Activated CD4-positive, alpha-beta memory T cell treated with anti-CD3 and anti-CD28 coated beads, Interleukin-2, amount 10 ng/mL, durations not matched to agents 7 days and 5 days (primary cell): ENCODE measurements at places on chromosomes 7 and 10. TPM values are rescaled to one million over a fixed set of nuclear protein-coding genes. Genes with fewer than 3 reads are reported as not detected.

- H3K36me3 ChIP-seq: no peaks in the 10 kb centered on the region
- peak; percentile 38 for DNase-seq
- peaks cover 18% of the 10 kb centered on the region for H3K4me1 ChIP-seq
- no peaks in the 10 kb centered on the region for H3K27me3 ChIP-seq
- H3K4me3 ChIP-seq: no peak overlapping the region
- peak overlapping the region; percentile 40 for H3K27ac ChIP-seq
These were observed 4.2 kb upstream of the ACSL5 start for GRCh38 chr10:112369495-112370423.

DNA sequence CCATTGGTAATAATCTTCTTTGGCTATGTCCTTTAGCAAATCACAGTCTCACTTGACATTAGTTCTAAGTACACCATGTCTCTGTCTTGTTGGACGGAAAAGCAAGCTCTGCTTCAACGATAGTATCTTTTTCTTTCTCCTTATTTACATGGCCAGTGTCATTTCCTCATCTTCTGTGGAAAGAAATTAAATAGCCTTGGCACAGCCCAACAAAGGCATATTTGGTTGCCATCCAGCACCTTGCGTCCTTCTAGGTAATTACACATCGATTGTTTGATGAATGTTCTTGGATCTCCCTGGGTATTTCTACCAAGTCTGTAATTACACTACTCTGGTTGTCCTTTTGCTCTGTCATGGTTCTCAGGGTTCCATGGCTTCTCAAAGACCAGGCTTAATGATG lies 183.1 kb downstream of the CHN2 start:
- no peaks in the 10 kb centered on the region for H3K27me3 ChIP-seq
- H3K27ac ChIP-seq: no peak overlapping the region

DNA sequence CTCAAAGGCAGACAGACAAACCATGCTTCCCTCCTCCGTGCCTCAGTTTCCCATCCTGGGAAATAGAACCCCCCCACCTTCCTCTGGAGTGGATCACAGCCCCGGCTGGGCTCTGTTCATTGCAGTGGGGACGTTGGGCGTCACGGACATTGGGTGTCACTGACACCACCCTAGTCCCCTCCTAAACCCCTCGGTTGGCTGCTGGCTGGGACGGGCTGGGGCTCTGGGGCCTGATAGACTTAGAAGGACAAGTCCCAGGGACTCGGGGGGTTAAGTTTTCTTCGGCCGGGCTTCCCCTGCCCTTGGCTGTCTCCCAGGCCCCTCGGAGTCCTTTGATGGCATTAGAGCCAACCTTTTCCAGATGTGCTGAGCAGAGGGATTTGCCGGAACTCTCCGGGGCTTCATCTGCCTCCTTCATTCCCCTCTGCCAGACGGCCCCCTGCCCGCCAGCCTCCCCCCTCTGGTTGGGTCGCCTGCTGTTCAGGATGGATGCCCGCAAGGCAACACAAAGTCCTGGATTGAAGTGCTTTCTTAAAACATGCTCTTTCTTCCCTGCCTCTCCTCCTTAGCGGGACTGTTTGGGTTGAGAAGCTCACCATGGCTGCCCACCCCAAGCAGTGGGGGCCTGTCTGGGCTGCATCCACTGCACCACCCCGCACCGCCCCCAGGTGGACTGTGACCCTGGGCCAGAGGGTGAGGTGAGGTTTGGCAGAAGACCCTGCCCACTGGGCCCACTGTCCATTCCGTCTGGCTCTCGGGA lies 73.0 kb downstream of the COL26A1 start:
- H3K36me3 ChIP-seq: no peaks in the 10 kb centered on the region
- H3K4me3 ChIP-seq: no peak overlapping the region
- H3K4me1 ChIP-seq: no peaks in the 10 kb centered on the region
- no peak overlapping the region for H3K27ac ChIP-seq
- peaks cover 9% of the 10 kb centered on the region for H3K27me3 ChIP-seq

GRCh38 chr10:103086261-103086660 lies 106.8 kb downstream of the NT5C2 start:
- no peak for DNase-seq
- no peaks in the 10 kb centered on the region for H3K27me3 ChIP-seq
- peaks cover 53% of the 10 kb centered on the region for H3K36me3 ChIP-seq
- H3K4me3 ChIP-seq: no peak overlapping the region
- H3K4me1 ChIP-seq: peaks cover under 1% of the 10 kb centered on the region

Gene MMD2
- total RNA-seq: not detected

GRCh38 chr10:118752409-118752808 lies 2.4 kb downstream of the CACUL1 start:
- H3K36me3 ChIP-seq: peaks cover 10% of the 10 kb centered on the region
- peaks cover 27% of the 10 kb centered on the region for H3K4me1 ChIP-seq
- H3K4me3 ChIP-seq: peak overlapping the region; percentile 6
- H3K27me3 ChIP-seq: peaks cover 6% of the 10 kb centered on the region
- DNase-seq: no peak

GRCh38 chr10:109386101-109386500 lies 537.2 kb downstream of the XPNPEP1 start:
- no peak overlapping the region for H3K4me3 ChIP-seq
- H3K36me3 ChIP-seq: no peaks in the 10 kb centered on the region
- H3K27me3 ChIP-seq: no peaks in the 10 kb centered on the region
- H3K4me1 ChIP-seq: no peaks in the 10 kb centered on the region

GRCh38 chr7:107890493-107890961 lies 456 bp upstream of the DLD start:
- H3K4me1 ChIP-seq: peaks cover 43% of the 10 kb centered on the region
- no peaks in the 10 kb centered on the region for H3K27me3 ChIP-seq
- peak overlapping the region; percentile 91 for H3K27ac ChIP-seq

DNA sequence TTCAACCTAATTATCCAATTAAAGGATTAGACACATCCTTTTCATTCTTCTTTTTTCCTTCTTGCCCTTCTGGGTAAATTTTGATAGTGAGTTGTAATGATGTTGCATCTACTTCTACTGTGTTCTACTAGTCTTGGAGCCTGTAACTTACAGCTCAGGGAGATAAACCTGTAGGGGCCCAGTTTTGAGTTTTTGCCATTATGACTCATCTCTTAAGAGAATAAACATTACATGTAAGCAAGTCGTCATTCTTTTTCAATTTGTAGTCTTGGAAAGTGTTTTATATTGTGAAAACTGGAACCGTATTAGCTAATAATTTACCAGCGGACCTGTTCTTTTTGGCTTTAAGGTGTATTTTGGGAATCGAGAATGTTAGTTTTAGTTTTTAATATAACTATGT lies 89.7 kb upstream of the RPA3 start:
- H3K4me1 ChIP-seq: no peaks in the 10 kb centered on the region
- no peak for DNase-seq
- H3K27ac ChIP-seq: no peak overlapping the region
- peaks cover 4% of the 10 kb centered on the region for H3K36me3 ChIP-seq
- H3K4me3 ChIP-seq: no peak overlapping the region

Gene HOXA2
- total RNA-seq: not detected

DNA sequence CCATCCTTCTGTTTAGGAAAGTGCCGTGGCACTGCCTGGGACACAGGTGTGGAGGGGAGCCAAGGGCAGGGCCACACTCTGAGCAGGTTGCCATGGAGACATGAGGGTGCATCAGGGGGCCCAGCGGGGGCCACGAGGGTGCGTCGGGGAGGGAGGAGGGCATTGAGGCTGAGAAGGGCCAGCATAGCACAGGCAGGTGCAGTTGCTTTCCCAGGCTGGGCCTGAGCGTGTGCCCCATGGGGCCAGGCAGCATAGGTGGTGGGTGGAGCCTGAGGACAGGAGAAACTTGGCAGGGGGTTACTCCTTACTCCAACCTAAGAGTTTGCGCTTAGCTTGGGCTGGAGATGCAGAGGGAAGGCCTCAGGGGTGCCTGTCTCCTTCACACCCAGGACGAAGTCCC lies 15.2 kb downstream of the YKT6 start:
- no peak for DNase-seq
- H3K27ac ChIP-seq: no peak overlapping the region

GRCh38 chr7:156903232-156903909 lies 10.4 kb upstream of the LMBR1 start:
- peaks cover 8% of the 10 kb centered on the region for H3K4me1 ChIP-seq
- DNase-seq: no peak
- H3K36me3 ChIP-seq: no peaks in the 10 kb centered on the region
- no peak overlapping the region for H3K4me3 ChIP-seq
- H3K27me3 ChIP-seq: peaks cover 11% of the 10 kb centered on the region
- H3K27ac ChIP-seq: peak overlapping the region; percentile 42

Gene TWIST1
- total RNA-seq: 2.3 TPM

Gene TMEM270
- not detected for total RNA-seq

DNA sequence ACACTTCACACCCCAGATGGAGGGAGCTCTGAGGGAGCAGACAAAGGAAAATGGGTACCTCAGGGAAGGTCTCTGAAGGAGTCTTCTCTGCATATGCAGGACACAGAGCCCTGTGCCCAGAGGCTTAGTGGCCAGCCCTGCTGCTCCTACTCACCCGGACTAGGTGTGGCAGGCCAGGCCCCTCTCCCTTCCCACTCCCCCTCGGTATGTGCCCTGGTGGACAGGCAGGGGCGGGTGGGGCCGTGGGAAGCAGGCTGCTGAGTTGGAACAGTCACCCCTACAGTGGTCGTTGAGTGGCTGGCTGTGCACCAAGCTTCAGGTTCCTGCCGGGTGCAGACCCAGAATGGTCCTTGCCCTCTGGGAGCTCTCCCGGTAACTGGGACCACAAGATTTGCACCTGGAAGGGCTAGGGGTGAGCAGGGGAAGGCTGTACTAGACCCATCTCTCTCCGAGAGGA lies 68.6 kb downstream of the ZMIZ1 start:
- H3K27me3 ChIP-seq: no peaks in the 10 kb centered on the region
- H3K36me3 ChIP-seq: peaks cover 5% of the 10 kb centered on the region
- DNase-seq: no peak
- H3K27ac ChIP-seq: peak overlapping the region; percentile 82
- peaks cover 36% of the 10 kb centered on the region for H3K4me1 ChIP-seq
- peak overlapping the region; percentile 68 for H3K4me3 ChIP-seq

Gene CNNM1
- 0.08 TPM for total RNA-seq

DNA sequence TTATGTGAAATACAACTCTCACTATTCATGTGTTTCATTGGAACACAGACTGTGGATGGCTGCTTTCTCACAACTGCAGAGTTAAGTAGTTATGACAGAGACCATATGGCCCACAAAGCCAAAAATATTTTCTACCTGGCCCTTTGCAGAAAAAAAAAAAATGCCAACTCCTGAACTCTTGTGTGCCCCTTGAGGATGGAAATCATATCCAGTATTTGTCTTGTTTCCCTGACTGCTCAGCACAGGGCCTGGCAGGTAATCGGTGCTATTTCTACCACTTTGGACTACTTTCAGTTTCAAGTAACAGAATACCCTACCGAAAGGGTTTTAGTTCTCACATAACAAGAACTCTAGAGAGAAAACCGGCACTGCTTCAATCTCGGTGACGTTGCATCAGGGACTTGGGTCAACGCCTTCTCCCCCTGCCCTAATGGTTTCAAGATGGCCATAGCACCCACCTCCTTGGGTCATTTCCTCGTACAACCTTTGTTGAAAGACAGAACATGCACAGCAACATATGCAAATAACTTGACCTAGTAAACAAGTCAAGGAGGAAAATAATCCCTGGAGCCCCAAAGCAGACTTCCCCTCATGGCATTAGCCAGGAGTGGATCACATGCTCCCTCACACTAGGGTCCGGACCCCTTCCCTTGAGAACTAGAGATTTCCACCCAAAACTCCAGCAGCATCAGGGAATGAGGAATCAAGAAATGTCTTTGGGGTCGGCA lies 11.8 kb upstream of the GPNMB start:
- H3K4me3 ChIP-seq: no peak overlapping the region
- no peaks in the 10 kb centered on the region for H3K27me3 ChIP-seq
- H3K27ac ChIP-seq: no peak overlapping the region

DNA sequence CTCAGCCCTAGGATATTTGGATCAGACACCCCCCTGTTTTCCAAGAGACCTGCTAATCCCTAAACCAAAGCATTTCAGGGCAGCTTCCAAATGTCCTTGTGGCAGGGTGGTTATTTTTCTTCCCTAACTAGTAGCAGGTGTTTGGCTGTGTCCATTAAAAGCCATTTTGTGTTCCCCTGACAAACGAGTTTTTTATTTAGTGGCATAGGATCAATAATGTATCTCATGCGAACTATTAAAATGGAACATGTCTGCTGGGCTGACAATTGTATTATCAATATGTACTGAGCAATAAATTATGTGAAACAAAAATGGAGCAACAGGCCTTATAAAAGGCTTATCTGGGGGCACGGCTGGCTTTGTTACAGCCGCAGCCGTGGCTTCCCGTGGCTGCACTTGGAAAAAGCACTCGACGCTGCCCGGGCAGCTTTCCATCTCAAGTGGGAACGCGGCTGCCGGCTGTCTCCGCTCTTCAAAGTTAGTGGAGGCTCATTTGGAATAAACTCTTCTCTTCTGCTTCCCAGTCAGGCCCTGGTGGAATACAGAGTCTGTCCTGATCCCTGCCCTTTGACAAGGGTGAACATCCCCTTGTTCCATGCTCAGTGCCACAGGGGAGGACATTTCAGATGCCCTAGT lies 554.3 kb downstream of the TYW1 start:
- no peaks in the 10 kb centered on the region for H3K36me3 ChIP-seq
- no peaks in the 10 kb centered on the region for H3K27me3 ChIP-seq
- no peak for DNase-seq
- H3K4me1 ChIP-seq: no peaks in the 10 kb centered on the region

GRCh38 chr7:21407796-21408480 lies 19.9 kb upstream of the SP4 start:
- H3K4me1 ChIP-seq: peaks cover 24% of the 10 kb centered on the region
- peaks cover 17% of the 10 kb centered on the region for H3K36me3 ChIP-seq
- peaks cover 7% of the 10 kb centered on the region for H3K27me3 ChIP-seq
- no peak overlapping the region for H3K4me3 ChIP-seq

GRCh38 chr7:37577412-37577811 lies 106.2 kb upstream of the GPR141 start:
- no peak overlapping the region for H3K27ac ChIP-seq
- no peaks in the 10 kb centered on the region for H3K4me1 ChIP-seq
- peaks cover 23% of the 10 kb centered on the region for H3K27me3 ChIP-seq
- H3K4me3 ChIP-seq: no peak overlapping the region

Gene CLCN1
- 0.10 TPM for total RNA-seq

DNA sequence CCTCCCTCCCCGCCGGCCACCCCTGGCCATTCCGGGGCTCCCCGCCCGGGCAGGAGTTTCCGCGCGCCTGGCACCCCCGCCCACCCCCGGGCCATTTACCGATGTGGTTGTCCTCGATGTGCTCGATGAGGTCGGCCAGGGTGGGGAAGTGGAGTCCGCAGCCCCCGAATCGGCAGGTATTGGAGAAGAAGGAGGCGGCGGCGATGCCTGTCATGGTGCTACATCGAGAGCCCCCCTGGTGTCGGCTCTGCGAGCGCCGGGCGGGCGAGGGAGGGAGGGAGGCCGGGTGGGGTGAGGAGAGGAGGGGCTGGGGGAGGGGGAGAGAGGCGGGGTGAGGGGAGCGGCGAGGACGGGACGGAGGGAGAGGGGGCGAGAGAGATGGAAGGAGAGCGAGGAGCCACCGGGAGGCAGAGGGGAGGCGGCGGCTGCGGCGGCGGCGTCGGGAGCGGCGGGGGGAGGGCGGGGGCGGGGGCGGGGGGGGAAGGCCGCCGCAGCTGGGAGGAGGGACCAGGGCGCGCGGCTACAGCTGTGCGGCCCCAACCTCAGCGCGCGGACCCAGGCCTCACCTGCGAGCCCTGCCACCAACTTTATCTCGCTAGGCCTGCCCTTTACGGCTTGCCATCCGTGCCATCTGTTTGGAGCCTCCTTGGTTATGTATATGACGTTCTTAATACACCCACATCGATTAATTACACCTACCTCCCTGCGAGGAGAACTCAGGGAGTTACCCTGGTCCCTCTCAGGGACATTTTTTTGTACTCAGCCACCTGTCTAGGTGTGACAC lies at the start of gene JAZF1:
TSS of gene JAZF1 (minus strand) at position 432 of the 784 bp plus-strand sequence.
- DNase-seq: peak; percentile 39
- peak within 1 kb of the TSS; percentile 30 for H3K27ac ChIP-seq
- peaks cover 14% of the 10 kb centered on the region for H3K4me1 ChIP-seq
- peaks cover 6% of the 10 kb centered on the region for H3K36me3 ChIP-seq
